ENCODE measurements at places on chromosomes 6 and 20.

GRCh38 chr6:4649728-4650127 lies 126.5 kb upstream of the CDYL start:
- no peak for DNase-seq

- peak; percentile 43 for DNase-seq
Observed at GRCh38 chr6:36765594-36766398, 68.2 kb downstream of the RAB44 start.

DNA sequence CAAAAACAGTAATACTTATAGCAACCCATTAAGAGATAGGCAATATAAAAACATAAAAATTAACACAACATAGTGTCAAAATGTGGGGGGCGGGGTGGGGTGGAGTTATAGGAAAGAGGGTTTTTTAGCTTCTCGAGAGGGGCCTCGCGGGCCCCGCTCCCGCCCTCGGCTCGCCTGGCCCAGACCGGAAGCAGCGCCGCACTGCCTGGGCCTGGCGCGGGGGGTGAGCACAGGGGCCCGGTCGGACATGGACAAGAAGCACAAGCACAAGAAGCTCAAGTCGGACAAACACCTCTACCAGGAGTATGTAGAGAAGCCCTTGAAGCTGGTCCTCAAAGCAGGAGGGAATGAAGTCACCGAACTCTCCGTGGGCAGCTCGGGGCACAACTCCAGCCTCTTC lies 53.4 kb downstream of the REV3L start:
- DNase-seq = no peak

DNA sequence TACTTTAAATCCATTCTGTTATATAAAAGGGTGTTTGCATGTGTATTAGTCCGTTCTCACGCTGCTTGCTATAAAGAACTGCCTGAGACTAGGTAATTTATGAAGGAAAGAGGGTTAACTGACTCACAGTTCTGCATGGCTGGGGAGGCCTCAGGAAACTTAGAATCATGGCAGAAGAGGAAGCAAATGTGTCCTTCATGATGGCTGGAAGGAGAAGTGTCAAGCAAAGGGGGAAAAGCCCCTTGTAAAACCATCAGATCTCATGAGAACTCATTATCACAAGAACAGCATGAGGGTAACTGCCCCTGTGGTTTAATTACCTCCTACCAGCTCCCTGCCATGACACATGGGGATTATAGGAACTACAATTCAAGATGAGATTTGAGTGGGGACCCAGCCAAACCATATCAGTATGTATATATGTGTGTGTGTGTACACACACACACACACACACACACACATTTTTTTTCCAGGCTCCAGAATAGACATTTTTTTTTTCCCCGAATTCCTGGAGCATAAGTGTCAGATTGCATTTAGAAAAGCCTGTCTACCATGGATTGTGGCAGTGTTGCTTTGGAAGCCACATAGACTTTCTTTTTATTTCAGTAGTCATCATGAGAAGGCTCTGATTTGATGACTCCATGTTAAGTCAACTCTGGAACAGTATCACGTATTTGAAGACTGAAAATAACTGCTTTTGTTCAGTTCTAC lies 31.5 kb downstream of the KDM1B start:
- DNase-seq = no peak

DNA sequence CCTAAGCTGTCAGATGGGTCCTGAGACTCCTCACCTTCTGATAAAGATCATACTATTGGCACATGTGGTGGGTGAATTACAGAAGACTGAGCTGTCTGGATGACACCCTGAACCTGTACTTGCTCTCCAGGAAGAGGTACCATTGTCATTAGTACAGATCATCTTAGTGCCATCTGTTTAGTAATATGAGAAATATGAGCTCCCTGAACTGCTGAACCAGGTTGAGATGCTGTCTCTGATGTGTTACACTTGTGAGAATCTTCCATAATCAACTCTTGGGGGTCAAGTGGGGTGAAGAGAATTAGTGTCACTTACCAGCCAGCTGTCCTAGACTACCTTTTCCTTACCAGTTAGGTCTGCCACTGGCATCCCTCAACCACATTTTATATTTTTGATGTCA lies 531.0 kb downstream of the EPHA7 start:
- no peak for DNase-seq

DNA sequence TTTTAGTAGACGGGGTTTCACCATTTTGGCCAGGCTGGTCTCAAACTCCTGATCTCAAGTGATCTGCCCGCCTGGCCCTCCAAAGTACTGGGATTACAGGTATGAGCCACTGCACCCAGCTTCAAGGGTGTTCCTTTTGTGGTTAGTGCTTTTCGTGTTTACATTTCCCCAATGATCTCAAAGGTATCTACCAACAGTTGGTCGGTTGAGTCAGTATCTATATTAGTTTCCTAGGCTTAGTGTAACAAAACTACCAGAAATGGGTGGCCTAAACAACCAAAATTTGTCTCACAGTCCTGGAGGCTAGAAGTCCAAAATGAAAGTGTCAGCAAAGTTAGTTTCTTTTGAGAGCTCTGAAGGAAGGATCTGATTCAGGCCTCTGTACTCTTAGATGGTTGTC lies 30.1 kb downstream of the CASP8AP2 start:
- DNase-seq = no peak

DNA sequence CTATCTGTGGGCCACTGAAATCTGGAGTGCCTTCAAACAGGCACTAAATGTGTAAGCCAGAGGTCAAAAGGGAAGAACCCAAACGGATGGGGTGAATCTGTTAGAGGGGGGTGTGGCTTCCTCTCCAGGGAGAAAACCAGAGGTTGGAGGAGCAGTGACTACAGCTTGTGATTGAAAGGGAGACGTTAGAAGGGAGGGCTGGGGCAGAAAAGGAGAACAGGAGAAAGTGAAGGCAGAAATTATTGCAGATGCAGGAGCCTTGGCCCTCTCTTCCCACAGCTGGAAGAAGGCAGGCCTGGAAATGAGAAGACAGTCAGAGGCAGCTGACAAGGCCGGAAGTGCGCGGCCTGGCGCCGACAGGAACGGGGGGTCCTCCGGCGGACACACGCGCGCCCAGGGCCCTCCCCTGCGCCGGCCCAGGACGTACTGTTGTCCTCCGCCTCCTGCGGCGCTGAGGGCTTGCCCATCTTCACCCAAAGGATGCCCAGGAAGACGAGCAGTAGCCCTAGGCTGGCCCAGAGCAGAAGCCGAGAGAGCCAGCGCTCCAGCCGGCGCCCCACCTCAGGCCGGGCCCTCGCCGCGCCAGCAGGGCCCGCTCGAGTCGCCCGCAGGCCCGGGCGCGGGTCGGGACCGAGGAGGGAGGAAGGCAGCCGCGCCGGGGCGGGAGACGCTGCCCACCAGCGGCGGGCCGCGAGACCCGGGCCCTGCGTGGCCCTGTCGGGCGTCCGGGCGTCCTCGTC lies 806 bp downstream of the LEMD2 start:
- DNase-seq = peak; percentile 39

DNA sequence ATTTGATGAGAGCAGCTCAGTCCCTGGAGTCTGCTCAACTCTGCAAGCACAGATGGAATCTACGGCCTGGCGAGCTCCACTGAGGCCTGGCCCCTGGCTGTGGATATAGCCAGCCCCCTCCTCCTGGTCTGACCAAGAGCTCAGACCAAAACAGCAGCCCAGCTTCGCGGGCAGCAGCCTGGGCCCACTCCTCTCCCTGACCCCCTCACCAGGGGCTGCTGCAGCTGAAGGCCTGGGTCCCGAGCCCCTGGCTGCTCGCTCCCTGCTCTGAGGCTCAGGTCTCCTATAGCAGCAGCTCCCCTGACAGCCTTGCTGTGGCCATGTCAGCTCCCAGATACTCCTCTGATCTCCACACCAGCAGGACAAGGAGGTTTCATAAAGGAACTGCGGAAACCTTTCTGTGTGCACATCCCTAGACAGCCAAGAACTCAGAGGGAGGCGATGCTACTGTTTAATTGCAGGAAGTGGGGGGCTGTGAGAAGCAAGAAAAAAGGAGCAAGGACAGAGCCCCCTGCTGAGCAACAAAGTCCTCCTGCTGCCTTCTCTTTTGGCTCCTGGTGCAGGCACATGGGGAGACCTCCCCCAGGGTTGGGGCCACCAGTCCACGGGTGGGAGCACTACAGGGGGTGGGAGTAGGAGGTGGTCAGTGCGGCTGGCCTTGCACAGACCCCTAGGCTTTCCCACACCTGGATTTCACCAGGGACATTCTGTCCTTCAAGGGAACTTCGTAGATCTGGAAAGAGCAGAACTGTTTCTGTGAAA lies 38.7 kb upstream of the CST5 start:
- DNase-seq = no peak

- no peak for DNase-seq
Observed at GRCh38 chr20:48759631-48760245, 68.1 kb downstream of the PREX1 start.

DNA sequence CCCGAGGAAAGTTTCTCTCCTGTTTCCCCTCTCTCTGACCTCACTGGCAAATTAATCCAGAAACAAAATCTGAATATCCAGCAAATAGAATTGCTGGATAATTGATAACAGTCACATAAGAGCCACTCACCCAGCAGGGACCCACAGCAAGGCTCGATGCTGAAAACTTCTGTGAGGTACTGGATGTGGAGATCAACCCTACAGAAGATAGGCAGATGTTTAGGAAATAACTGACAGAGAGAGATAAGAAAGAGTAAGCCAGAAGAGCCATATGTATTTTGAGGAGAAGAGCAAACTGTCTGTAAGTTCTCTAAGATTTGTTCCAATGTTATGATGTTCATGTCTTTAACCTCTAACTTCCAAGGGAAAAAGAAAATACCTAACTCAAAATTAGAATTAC lies 59.7 kb downstream of the PKHD1 start:
- DNase-seq = no peak
